ENCODE measurements at places on chromosomes 12 and 14.

DNA sequence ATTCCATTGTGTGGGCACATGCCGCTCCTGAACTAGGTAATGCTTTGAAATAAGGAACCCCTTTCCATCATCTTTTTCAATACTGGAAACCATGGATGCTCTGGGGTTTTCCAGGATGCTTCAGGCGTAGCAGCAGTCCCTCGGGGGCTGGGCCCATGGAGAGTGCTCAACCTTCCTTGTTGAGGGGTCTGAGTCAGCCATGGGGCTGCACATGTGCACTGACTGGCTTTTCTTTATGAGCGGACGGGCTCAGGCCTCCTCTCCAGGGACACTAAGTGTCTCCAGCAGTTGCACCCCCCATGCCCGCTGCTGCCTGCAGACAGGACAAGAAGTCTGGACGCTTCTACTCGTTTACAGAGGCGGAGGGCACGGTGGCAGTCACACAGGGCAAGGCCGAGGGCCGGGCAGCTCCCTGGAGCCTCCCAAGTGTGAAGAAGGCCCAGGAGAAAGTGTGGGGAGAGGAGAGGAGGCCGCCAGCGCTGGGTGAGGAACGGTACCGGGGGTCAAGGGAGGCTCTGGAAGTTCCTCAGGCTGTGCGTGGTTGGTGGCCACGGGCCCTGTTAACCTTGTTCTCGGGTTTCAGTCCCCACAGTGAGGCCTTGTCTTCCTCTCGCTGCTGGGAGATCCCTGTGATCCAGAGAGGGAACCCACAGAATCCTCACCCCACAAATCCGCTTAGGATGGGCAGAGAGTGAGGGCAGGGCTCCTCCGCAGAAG, 51.2 kb downstream of the TEAD4 start:
- DNase-seq = no peak

DNA sequence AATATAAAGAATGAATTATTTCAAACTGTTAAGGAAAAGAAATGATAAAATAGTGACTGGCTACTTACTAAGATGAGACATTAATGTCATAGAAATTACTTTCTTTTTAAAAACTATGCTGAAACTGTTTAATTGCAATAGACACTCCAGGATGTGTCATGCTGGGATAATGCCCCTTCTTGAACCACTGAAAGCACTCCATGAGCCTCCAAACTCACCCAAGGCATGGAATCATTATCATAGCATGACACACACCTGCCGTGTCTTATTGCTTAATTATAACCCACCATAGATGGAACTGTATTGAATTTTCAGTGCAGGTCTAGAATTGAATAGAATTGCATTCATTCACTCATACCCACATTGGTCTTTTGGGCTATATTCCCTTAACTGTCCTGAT, 4.3 kb downstream of the MBIP start:
- DNase-seq = no peak

DNA sequence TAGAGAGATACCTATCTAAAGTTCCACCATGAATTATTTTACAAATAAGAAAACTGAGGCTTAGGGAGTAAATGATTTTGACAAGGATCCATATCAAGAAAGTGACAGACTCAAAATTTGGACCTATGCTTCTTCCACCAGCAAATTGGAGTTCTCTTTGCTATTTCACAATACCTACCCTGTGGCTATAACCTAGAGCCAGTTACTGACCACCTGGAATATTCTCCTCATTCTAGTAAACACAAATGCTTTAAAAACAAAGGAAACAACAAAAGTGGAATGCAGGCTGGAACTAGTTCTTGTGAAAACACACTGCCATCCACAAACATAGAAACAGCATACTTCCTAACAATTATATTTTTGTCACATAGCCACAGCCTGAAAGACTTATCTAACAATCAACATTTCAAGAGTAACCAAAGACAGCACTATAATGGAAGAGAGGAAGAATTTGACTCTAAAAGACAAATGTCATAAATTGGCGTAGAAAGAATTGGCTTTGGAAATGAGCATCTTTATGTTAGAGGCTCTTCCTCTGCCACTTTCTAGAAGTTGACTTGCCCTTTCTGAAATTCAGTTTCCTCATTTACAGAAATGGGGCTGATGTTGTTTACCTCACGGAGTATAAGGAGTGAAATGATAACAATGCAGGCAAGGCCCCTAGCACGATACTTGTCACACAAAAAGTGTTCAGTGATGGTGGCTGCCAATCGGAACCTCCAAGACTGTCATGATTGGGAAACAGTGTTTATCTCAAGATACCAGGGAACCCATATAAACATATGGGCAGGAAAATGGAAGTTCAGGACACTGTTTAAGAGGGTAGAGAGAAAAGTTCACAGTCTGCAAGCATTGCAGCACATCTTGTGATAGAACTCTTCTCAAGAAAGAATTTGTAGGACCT, 138.6 kb upstream of the LGR5 start:
- DNase-seq = no peak

DNA sequence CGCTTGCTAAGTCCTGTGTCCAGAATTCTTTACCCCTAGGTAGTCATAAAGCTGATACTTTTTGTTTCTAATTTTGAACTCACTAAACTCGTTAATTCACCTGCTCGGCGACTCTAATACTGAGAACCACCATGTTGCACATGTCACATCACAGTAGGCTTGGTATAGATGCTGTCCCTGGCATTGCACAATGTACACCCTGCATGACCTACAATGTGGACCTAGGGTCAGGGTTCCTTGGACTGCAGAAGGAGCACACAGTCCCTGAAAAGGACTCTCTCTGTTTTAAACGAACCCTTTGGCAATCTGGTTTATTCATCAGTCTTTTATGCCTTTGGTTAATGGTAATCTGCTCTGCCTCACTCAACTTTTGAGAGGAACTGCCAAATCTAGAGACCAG, 272.4 kb downstream of the FOXN3 start:
- no peak for DNase-seq

DNA sequence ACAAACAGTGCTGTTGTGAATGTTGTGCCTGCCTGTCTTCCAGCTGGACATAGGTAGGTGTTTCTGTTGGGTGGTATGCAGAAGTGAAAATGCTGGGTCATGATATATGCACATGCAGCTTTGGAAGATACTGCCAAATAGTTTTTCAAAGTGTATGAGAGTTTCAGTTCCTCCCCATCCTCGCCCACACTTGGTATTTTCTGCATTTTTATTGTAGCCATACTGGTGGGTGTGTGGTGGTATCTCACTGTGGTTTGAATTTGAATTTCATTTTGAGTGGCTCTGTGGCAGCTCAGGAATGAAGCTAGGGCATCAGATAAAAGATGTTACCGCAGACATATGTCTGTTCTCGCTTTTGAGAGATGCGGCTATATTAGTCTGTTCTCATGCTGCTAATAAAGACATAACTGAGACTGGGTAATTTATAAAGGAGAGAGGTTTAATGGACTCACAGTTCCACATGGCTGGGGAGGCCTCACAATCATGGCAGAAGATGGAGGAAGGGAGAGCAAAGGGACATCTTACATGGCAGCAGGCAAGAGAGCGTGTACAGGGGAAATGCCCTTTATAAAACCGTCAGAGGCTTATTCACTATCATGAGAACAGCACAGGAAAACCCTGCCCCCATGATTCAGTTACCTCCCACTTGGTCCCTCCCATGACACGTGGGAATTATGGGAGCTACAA, 183.1 kb downstream of the CAND1 start:
- DNase-seq = no peak

GRCh38 chr12:108720757-108721514, 10.4 kb downstream of the CORO1C start:
- DNase-seq = no peak

GRCh38 chr12:28878629-28879028, 270.4 kb upstream of the FAR2 start:
- no peak for DNase-seq

- no peak for DNase-seq
Observed at GRCh38 chr12:126112849-126113248, 1047.6 kb downstream of the AACS start.

- no peak for DNase-seq
Observed at GRCh38 chr14:94367347-94368242, 20.8 kb downstream of the SERPINA1 start.

DNA sequence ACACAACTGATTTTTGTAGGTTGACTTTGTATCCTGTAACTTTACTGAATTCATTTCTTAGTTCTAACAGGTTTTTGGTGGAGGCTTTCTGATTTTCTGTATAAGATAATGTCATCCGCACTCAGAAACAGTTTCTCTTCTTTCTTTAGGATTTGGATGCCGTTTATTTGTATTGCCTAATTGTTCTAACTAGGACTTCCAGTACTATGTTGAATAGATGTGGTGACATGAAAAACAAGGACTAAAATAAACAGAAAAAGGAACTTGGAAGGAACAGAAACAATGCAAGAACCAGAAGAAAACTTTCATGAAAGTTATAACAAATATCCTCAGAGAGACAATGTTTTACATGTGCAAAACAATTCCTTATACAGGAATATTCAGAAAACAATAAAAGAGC, 100.3 kb downstream of the GTF2A1 start:
- DNase-seq = no peak

DNA sequence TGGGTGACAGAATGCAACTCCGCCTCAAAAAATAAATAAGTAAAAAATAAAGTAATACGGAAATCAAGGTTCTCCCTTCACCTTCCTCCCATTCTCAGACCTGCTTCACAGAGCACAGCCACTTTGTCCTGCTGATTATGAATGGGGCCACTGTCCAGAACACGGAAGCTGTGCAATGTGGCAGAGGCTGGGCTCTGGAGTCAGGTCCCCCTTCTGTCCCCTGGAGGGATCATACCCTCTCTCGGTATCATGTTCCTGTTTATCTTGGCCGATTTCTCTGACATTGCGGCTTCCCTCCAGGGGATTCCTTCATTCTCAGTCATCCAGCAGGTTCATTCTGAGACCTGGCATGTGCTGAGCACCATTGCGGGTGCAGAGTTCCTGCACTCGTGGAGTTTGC, 11.3 kb downstream of the PPP2R5C start:
- no peak for DNase-seq

DNA sequence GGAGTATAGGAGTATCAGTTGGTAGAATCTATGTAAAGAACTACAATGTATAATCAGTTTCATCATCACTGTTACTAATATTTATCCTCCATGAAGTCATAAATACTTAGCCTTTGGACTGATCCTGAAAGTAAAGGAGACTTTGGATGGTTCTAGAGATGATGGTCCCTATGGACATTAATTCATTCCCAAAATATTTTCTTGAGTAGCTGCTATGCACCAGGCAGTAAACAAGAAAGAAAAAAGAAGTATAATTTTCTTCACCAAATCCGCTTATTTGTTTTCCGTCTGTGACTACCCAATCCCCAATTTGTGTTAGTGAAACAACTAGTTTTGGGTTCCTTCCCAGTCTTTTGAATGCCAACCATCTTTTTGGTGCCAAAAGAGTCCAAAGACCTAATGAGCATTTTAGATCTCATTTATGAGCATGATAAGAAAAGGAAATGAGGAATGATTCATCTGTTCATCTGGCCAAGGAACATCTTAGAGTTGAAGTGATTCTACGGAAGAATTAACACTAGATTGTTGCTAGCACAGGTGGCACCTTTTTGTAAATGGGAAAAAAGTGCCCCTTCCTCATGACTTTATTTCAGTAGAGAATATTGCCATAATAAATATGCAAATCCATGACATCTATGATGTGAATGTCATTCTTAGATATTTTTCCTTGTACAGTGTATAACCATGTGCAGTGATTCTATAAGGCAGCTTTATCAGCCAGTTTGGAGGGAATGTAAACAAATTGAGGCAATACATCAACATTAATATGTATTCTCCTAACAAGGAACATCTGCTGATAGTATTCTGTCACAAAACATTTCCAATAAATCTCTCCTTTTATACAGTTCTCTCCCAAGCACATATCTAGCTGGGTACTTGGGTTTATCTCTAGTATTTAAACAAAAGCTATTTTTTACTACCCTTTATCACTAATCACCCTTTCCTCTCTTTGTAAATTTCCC, 85.1 kb upstream of the CCDC91 start:
- no peak for DNase-seq
